ENCODE measurements at places on chromosomes 7 and 10. TPM values are rescaled to one million over a fixed set of nuclear protein-coding genes. Genes with fewer than 3 reads are reported as not detected.

GRCh38 chr10:88270061-88270808 lies 312.9 kb downstream of the RNLS start:
- no peak for DNase-seq

DNA sequence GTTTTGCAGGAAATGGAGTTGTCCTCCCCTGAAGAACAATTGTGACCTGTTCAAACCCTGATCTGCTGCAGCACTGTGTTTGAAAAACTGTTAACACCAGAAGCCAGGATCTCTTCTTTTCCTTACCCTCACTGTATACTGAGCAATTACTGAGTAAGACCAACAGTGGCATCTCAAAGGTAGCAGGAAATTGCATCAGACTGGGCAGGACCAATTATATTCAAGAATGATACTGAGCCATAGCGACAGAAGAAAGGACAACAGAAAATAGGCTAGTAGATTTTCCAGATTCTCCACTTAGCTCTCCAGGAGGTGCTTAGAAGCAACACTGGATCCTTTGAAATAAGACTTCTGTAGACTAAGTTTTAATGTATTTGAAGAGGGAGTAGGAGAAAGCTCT lies 57.4 kb upstream of the INHBA start:
- no peak for DNase-seq

DNA sequence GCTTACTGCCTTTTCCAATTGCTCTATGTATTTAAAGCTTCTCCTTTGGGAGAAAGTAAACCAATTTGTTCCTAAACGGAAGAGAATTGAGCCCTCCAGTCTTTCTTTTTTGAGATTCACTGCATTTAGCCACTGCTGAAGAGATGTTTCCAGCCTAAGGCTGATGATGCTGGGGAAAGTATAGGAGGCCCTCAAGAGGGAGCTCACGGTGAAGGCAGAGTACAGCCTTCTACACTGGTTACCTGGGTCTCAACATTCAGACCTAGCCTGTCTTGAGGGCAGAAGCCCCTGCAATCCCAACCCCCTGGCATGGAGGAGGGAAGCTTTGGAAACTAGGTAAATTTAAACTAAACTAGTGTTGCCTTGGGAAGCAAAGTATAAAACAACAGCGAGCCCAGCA lies 316.7 kb upstream of the TPK1 start:
- DNase-seq = no peak

DNA sequence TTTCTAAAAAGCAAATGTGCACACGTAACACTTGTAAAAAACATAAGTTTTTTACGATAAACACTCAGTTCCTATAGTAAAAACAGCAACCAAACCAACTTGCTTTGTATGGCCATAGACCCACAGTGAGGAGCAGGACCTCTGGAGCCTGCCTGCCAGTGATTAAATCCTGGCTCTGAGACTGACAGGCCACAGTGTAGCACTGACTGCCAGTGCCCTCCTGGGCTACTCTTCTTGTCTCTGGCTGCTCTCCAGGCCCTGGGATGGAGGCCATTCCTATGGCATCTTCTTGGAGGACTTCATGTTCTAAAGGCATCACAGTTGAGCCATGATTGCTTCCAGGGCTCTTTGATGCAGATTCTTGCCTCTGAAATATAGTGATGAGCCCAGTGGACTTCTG lies 22.7 kb upstream of the TMEM254 start:
- no peak for DNase-seq

- no peak for DNase-seq
These were observed 174.5 kb downstream of the LRRN3 start for GRCh38 chr7:111265394-111265793.

DNA sequence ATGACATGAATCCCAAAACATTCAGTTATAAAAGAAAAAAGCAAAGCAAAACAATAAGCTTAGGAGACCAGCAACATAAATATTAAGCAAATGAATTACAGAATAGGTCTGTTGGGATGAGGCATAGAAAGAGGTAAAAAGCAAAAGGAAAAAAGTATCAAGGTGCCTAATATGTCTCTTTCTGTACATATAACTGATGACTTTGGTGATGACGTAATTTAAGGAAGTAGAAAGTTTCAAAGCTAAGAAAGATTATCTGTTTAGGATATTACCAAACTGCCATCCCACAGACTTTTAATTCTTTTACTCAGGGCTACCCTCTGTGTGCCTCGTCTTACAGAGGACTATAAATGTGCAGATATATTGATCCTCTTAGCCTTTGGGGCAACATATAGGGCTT lies 1066.5 kb downstream of the SORCS3 start:
- DNase-seq = no peak

CFAP69 gene
- polyA plus RNA-seq = 3.4 TPM

All from muscle of back (tissue), 13 donors.